ENCODE measurements at places on chromosomes 7 and 10.

- no peak for DNase-seq
Measured at GRCh38 chr7:132298790-132299189, 277.5 kb downstream of the PLXNA4 start.

GRCh38 chr7:118349604-118350003 lies 125.1 kb downstream of the ANKRD7 start:
- DNase-seq, result no peak

GRCh38 chr7:104142147-104142546 lies 65.7 kb downstream of the ORC5 start:
- DNase-seq, result no peak

DNA sequence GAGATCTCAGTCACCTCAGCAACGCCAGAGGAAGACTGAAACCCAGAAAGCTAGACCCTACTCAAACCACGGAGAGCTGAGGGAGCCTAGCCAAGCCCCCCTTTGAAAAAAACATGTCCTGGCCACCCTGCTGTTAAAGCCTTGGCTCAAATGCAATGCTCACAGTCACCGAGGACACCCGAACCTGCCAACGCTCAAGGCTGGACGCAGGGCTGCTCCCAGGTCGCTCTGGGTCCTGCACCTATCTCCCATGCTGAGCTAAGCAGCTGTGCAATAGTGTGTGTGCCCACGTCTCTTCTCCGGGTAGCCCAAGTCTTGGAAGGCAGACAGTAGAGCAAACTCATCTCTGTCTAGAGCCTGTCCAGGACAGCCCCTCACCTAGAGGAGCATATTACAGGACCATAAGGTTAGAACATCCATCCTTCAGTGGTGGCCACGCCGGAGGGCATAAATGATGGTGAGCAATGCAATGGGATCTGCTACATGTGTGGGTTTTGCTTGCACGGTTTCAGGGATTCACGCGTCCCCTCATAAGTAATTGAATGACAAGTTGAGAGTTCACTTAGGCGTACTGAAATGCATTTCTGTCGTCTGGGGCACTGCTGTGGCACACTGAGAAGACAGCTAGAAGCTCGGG lies 94.2 kb upstream of the DDC start:
- DNase-seq, result no peak

GRCh38 chr7:76191783-76192240 lies 9.9 kb upstream of the SRRM3 start:
- no peak for DNase-seq

DNA sequence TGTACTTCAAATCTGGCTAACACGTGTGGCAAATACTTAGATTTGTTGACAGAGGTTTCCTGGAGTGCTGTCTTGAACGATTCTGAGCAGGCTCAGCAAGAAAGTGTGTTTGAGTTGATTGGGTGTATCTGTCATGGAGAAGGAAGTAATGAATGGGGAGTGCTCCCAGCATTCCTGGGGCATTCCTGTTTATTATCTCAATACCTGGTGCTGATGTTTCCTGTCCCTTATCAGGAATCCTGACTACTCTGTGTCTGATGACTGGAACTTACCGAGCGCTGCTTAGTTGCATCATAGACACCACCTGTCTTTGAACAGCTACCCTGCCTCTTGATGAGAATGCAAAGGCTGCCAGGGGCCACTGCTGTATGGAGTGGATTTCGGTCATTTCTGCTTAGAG lies 41.0 kb upstream of the TMEM248 start:
- no peak for DNase-seq

DNA sequence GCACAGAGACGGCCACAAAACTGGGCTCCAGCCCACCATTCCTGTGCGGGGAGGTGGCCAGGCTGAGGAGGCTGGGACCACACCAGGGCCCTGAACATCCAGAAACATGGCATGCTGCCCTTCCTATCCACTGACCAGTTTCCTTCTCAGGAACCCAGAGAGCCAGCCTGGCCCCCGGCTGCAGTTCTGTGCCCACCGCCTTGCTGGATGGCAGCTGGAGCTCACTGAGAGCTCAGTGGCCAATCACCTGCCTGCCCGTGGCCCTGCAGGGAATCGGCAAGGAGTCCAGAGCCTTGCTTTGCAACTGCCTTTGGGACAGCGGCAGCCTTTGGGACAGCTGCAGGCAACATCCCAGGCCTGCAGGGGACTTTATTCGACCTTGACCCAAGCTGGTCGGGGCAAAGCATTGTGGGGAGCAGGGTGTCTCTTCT lies 30.4 kb downstream of the STK32C start:
- DNase-seq, result no peak

DNA sequence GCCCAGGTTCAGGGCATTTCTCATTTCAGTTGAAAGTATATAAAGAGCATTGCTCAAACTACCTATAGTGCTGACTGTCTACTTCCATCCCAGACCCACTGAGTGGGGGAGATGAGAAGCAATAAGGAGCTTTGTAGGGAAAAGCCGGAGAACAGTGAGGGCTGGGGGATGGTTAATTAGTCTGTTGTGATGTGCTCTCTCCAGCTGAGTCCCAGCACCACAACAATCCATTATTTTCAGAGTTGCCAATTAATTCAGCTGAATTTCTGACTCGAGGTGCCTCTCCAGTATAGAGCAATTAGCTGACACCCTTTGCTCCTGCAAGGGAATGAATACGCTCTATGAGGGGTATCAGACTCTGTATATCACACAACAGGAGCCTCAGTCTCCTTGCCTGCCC lies 1118.6 kb downstream of the SORCS3 start:
- no peak for DNase-seq

GRCh38 chr10:127283017-127283416 lies 86.6 kb upstream of the INSYN2A start:
- no peak for DNase-seq

GRCh38 chr7:12524794-12525386 lies 45.6 kb upstream of the SCIN start:
- no peak for DNase-seq

DNA sequence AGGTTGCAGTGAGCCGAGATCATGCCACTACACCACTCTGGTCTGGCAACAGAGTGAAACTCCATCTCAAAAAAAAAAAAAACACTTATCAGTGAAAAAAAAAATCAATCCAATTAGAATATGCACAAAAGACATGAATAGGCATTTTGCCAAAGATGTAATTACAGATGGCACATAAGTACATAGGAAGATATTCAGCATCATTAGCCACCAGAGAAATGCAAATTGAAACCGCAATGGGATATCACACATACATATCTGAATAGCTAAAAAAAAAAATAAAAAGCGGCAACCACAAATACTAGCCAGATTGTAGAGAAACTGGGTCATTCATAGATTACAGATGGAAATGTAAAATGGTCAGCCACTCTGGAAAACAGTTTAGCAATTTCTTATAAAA lies 1310.8 kb downstream of the XPNPEP1 start:
- no peak for DNase-seq

- DNase-seq, result no peak
Measured at GRCh38 chr10:1736144-1736971, 967 bp downstream of the ADARB2 start.

- peak; percentile 36 for DNase-seq
Measured at GRCh38 chr7:105521027-105521716, 899 bp downstream of the PUS7 start.

GRCh38 chr10:60073781-60074656 lies 167.7 kb upstream of the CCDC6 start:
- DNase-seq, result no peak

GRCh38 chr7:55073976-55074528 lies 55.2 kb downstream of the EGFR start:
- peak; percentile 77 for DNase-seq

GRCh38 chr7:17038783-17039170 lies 157.0 kb upstream of the AGR3 start:
- no peak for DNase-seq

DNA sequence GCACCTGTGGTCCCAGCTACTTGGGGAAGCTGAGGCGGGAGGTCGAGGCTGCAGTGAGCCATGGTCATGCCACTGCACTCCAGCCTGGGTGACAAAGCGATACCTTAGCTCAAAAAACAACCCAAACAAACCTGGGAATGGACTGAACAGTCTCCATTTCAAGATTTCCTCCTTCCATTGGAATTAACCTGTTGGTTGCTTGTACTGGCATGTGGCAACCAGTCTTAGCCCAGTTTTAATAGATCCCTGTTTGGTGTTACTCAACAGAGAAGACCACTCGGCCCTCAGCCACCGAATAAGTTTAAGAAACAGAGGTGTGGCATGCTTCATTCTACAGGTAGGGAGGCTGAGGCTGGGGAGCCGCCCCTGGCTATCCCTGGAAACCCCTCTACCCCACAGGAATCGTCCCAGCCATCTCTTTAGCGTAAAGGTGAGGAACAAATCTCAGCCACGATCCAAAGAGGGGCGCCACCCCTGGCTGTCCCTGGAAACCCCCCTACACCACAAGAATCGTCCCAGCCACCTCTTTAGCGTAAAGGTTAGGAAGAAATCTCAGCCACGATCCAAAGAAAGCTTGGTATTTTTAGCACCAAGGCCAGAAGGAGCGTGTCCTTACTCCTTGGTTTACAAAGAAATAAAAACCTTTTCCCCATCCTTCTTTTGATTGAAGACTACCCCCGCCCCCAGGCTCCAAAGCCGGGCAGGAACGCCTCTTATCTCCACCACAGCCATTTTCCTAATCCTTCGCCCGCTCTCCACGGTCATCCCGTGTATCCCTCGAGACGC lies 861 bp upstream of the TSPAN14 start:
- DNase-seq, result no peak

DNA sequence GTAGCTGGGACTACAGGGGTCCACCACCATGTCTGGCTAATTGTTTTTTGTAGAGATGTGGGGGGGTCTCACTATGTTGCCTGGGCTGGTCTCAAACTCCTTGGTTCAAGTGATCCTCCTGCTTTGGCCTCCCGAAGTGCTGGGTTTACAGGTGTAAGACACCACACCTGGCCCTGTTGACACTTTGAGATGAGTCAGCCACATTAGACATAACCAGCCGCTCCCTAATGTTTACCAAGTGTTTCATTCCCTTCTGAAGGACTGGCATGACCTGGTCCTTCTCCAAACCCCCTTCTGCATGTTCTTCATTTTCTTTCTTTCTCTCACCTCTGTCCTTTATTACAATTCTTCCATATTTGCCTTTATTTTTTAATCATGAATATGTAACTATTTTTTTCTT lies 67.8 kb downstream of the TAF3 start:
- no peak for DNase-seq

DNA sequence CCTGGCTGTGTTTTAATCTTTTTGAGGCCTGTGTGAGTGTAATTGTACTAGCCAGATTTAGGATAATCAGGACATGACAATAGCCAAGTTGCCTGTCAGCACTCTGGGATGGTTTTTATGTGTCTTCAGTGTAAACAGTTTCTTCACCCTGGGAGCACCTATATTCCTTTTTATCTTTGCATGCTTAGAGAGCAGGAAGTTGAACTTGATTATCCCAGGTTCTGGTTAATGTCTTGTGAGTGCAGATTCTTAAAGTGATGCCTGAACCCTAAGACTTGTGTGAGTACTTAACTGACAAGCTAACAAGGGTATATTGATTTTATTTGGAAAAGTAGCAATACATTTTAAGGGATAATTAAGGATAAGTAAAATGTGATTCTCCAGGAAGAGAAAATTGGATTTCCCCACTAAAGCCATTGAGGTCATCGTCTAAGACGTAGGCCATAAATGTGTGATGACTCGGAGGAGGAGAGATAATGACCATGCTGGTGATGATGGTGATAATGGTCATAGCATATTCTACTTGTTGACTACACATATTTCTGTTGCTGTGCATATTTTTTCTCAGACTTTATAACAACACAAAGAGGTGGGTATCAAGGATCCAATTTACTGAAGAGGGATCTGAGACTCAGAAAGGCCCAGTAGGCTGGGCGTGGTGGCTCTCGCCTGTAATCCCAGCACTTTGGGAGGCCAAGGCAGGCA lies 234.7 kb downstream of the CAMK1D start:
- no peak for DNase-seq

DNA sequence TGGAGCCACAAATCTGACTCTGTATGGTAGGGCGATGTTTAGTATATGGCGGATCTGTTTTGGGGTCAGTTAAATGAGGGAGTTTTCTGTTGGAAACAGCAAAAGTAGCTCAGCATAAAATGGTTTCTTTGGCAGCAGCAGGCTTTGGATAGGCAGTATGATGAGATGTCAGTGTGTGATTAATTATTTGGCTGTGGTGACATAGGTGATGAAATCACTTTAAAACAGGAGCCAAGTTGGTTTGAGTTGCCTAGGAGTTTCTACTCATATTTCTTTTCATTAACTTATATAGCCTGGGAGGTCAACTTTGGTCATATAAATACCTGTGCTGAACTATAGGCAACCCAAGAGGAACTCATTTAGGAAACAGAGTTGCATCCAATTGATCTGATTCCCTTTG lies 291.2 kb downstream of the LRMDA start:
- DNase-seq, result no peak

DNA sequence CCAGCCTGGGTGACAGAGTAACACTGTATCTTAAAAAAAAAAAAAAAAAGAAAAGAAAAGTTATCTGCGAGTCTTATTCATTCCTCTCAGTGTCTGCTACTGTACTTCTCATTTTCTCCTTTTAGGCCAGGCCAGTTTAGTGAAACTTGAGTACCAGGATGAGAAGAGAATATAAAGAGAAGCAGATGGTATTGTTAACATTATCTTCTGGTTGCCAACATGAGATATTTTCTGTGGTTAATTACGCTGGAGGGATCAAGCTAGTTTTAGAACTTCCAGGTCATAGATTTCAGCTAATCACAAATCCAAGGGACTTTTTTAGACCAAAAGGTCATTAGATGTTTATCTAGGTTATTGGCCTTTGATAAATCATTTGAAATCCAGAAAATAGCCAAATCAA lies 252.6 kb upstream of the SMIM30 start:
- DNase-seq, result no peak

DNA sequence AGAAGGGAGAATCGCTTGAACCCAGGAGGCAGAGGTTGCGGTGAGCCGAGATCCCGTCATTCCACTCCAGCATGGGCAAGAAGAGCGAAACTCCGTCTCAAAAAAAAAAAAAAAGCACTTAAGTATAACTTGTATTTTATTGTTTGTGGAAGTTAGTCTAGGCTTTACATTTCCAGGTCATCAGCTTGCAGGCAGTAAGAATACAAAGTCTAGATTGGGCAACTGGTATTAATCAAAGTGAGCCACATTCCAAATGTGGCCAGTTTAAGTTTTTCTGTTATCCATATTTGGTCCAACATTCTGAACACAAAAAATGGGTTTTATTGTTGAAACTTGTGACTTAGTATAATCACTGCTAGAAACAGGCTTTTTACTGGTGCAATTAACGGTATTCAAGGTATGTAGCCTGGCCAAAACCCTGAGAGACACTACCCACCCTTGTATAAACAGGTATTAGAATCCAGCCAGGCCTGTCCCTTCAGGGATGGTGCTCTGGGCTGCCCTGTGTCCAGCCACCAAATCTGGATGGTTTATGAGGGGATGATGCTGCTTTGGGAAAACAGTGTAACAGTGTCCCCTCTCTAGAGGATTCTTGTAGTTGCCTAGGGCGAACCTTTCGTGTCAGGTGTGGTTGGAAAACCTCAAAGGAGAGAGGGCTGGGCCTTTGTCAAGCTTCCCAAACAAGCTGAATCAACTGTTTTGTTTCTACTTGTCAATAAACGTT lies 122.1 kb upstream of the EFCAB10 start:
- DNase-seq, result no peak

DNA sequence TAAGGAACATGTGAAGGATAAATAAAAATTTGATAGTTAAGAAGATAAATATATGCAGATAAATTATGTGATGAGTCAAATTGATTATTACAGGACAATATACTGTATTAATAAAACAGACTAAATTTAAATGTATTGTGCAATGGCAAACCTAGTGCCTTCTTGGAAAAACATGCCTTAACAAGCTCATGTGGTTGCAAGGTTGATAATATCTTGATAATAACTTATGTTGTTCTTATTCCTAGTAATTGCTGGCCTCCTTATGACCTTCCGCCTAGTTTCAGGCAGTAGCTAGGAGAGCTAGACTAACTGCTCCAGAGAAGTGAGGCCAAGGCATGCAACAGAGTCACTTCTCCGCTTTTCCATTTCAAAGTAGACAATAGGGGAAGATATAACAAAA lies 7.6 kb upstream of the RAB11FIP2 start:
- no peak for DNase-seq
